ENCODE measurements at places on chromosomes 7 and 10.

- no peak for DNase-seq
Observed at GRCh38 chr7:129434675-129435318, 565 bp downstream of the STRIP2 start.

- no peak for DNase-seq
Observed at GRCh38 chr7:40306596-40306995, 171.8 kb downstream of the SUGCT start.

DNA sequence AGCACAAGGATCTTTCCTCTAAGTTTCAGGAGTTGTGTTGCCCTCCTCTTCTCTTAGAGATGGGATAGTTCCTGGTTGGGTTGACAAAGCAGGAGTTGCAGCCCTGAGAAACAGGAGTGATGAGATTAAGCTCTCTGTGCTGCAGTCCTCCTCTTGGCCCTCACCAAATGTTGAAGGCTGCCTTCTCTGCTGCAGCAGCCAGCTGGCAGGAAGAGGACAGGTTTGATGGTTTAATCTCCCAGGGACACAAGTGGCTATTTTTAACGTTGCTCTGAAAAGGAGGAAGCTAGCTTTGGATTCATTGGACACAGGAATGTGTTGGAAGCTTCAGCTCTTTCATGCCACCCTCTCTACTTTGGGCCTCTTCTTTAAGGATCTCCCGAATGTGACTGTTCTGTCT lies 9.4 kb downstream of the STRIP2 start:
- DNase-seq = no peak

DNA sequence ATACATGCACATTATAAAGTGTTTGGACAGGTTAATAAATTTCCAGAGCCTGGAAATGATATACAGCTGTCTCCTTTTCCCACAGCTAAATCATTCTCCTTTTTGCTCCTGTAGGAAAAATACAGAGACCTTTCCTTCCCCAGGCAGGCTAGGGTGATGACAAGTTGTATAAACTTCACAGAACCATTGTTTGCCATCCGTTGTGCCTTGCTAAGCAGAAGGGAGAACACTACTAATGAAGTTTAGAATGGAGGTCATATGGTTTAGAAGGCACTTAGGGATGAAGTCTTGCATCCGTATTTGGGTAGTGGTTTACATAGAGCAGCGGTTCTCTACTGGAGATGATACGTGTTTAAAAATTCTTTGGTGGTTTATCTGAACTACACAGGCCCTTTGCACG lies 46.0 kb downstream of the NAMPT start:
- no peak for DNase-seq

DNA sequence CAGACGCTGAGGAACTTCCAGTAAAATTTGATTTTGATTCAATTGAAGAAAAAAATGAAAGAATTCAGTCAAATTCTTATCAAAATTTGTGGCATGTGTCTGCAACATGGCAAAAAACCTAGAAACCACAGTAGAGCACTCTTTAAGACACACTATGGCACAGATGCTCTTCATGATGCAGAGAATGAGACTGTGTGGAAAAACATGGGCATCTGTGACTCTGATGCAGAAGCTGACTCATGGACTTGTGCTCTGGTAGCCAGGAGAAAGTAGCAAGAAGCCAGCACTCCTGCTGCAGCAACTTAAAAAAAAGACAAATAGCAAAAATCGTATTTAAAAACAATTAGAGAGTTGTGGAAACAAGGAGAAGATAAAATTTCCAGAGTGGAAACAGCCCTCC lies 8.9 kb upstream of the KCNK18 start:
- DNase-seq = no peak

- DNase-seq = no peak
Observed at GRCh38 chr10:116121640-116122525, 151.1 kb downstream of the GFRA1 start.

Measured in amniotic stem cell (primary cell).